ENCODE measurements at places on chromosomes 3 and 15.

- no peak for DNase-seq
Observed at GRCh38 chr3:138850151-138850550, 15.4 kb upstream of the PIK3CB start.

GRCh38 chr3:9123840-9124239 lies 125.6 kb downstream of the SRGAP3 start:
- DNase-seq: no peak

DNA sequence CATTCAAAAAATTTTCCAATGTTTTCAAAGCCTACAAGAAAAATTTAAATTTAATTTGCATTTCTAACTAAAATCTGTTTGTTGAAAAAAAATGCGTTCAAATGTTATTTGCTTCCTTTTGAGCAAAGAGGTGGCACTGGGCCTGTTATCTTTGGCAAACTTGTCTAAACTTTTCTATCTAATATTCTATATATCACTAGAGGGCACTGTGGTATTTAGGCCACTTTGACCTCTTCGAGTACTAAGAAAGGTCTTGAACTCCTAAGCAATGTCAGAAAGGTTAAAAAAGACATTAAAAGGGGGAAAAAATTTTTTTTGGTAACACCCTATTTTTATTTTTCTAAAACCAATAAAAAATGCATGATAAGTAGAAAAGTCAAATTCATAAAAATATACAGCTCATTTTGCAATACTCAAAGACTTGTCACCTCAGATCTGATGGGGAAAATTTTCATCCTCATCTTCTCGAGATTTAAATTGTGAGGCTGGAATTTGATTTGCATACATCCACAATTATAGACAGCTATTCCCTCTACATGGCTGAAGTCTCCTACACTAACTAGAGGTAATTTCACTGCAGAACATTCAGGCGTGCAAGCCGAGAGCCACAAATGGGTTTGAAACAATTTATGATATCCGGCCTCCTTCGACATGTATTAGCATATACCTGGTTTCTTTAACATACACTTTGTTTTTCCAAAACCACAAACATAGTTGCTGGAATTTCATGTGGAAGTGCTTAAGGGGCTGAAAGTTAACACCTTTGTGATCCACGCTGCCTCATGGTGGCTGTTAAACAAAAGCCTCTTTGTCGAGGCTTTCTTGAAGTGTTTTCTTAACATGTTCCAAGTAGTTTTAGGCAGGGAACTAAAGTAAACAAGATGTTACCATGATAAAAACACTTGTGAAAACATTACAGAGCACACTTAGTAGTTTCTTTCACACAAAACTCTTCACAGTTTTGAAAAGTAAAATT lies 576.4 kb downstream of the FOXP1 start:
- DNase-seq: no peak

- peak; percentile 66 for DNase-seq
Observed at GRCh38 chr15:73751899-73752805, 999 bp downstream of the INSYN1 start.

DNA sequence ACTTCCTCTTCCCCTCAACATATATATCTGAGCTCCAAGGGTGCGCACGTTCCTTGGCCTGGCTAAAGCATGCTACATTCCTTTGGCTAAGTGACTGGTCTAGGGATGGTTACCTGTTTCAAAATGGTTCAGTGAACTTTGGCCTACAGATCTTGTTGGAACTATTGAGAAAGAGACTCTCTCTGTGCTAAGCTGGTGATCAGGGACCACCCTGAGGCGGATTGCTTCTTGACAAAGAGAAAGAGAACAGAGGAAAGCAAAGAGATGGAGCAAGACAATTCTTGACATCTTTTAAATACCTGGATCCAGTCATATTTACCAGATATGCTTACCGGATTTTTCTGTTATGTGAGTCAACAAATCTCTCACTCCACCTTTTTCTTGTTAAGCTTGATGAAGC lies 123.1 kb downstream of the CHST2 start:
- DNase-seq: no peak

DNA sequence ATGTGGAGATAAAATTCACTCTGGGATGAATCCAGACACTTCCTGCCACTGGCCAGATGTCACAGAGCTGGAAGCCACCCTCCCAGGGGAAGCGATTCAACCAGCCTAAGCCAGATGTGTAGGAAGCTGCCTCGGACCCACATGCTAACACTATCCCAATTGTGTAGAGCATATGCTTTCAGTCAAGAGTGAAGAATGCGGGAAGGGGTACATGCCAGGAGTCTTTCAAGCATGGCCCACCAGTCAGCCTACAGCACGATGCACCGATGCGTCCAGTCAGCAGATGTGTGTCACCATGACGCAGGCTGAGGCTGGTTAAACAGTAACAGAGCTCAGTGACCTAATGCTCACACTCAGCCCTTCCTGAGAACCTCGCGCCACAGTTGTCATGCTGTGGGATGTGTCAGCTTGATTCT lies 38.8 kb upstream of the BNC1 start:
- peak; percentile 54 for DNase-seq

DNA sequence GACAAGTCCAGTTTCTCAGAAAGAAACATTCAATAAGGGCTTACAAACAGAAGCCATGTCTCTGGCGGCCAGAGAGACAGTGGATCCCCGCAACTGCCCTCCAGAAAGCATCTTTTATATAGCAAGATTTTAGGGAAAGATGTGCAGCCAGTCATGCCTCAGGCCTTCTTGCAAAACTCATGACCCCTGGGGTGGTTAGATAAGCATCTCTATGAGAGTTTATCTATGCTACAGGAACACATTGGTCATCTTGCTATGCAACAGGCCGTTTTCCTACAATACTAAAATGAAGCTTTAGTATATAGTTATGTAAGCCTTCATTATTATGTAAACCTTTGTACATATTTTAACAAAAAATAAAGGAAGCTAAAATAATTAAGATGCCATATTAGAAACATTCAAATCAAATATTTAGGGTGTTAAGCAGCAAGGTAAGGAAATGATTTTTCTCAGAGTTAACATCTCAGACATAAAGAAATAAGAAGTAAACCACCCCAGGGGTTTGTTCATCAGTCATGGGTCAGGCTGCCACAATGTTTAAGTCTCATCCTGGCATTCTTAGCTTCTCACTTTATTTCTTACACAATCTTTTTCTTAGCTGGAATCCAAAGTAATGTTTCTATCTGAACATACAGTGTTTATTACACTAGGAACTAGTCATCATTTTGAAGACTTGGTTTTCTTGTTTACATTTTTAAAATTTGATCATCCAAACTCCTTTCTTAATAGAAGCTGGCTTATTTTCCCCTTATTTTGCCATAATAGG lies 6.3 kb upstream of the FSIP1 start:
- no peak for DNase-seq

DNA sequence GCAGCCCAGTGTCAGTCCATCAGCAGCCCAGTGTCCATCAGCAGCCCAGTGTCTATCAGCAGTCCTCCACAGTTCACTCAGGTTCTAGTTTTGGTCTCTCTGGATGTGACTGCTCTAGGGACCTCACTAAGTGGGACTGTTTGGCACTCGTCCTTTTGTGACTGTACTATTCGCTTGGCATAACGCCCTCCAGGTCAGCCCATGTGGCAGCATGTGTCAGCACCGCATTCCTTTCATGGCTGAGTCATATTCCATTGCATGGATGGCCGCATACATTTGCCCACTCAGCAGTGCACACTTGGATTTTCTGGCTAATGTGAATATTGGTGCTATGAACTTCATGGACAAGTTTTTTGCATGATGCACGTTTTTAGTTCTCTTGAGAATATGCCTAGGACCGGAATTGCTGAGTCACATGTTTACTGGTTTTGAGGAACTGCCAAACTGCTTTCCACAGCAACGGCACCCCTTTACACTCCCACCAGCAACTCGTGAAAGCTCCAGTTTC lies 16.4 kb downstream of the CHST13 start:
- no peak for DNase-seq

DNA sequence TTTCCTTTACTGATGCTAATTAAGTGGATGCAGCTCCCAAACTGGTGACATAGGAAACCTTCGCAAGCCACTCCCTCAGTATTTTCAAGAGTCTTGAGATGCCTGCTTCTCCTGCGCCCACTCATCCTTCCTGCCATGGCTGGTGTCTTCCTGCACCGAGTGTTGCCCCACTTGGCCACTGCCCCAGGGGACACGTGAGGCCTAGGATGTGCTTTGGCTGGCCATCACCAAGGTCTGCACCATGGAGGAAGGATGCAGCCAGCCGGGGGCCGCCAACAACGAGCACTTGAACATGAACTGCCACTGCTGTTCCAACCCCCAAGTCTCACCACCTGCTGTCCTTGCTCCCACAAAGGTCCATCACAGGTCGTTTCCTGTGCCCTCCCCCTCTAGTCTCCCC lies 34.1 kb downstream of the EPHB3 start:
- no peak for DNase-seq

DNA sequence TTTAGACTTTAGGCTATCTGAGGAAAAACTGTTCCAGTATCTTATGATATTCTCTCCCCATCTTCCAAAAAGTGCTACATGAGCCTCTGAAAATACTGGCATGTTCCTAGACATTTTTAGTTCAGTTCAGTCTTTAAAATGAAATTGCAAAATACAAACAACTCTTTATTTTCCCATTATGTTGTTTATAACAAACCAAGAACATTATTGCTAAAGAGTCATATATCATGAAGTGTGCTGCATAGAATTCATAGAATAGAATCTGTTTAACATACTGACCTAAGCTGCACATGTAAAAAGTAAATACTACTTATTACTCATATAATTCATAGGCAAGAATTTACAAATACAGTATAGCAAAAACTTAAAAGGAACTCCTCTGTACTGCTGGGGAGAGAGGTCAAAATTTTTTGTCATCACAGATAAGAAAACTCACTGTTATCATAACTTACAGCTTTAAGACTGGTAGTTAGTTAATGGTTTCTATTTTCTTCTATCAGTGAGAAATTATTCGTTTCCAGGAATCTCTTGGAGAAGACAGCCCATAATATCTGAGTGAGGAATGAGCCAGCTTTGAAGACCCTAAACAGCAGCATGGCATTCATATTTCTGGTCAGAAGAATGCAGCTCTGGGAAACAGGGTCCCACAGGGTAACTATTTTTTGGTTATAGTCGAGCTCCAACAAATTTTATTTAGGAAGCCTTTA lies 32.2 kb downstream of the FILIP1L start:
- no peak for DNase-seq

- peak; percentile 52 for DNase-seq
Observed at GRCh38 chr15:42584031-42584765, 8.8 kb downstream of the STARD9 start.

DNA sequence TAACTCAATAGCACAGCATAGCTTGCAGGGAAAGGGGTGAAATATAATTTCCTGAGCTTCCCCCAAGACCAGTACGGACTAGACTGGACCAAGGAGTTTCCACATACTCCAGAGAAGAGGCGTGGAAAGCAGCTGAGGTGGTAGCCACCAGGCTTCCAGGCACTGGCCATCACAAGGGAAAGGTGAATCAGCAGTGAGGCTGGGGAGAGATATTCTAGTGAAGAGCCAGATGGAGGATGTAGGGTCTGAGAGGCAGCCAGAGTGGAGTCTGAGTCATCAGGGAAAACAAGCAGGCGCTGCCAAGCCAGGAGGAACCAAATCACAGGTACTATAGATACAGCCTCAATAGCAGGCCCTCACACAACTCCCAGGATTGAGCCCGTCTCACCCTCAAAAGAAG lies 9.6 kb upstream of the RASA2 start:
- DNase-seq: no peak

DNA sequence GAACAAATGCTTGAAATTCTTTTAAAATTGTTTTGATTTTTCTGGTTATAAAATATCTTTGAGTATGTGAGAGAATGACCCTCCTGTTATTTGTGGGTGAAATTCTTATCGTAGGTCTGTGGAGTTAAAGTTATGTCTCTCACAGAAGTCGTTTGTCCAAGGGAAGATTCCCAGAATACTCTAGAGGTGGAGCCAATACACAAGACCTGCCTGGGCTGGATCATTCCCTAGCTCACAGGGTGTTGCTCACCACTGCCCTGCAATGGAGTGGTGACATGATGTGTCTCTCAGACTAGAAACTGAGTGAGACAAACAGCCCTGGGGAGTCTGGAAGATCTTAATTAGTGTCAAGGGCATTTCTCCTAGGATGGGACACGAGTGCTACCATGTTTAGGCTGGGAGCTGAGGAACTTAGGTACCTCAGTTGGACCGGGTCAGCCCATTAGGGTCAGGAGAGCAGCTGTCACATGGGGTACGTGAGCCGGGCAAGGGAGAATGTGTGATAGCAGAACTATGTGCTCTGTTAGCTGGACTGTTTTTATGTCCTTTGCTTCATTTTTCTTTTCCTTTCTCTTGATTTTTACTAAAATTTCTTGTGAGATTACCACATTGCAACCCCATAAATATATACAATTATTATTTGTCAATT lies 53.6 kb upstream of the MYO5C start:
- DNase-seq: no peak

- no peak for DNase-seq
Observed at GRCh38 chr15:95405447-95405846, 925.1 kb upstream of the NR2F2 start.

GRCh38 chr15:81784751-81785150 lies 261.1 kb downstream of the MEX3B start:
- DNase-seq: no peak

- peak; percentile 61 for DNase-seq
Observed at GRCh38 chr15:41512512-41512939, 1.1 kb downstream of the LTK start.

GRCh38 chr15:100705841-100706240 lies 103.5 kb downstream of the ASB7 start:
- no peak for DNase-seq

DNA sequence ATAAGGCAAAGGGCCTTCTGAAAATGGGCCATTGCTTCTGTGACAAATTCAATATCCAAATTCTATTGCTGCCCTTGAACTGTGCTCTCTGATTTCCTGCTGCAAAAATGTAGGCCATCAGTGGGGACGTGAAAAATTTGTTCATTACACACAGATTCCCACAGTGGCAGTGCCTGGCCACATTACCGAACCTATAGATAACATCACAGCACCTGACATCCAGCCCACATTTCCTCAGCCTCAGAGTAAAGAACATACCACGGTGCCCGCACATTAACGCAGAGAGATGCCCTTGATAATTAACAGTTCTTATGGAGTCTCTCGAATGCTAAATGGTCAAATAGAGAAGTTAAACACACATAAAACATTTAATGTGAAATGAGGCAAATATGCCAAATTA lies 931.6 kb upstream of the CFAP20DC start:
- DNase-seq: no peak

GRCh38 chr3:196499807-196500524 lies 3.6 kb downstream of the RNF168 start:
- no peak for DNase-seq

Data from retina (tissue), 1 donor.